Activated CD4-positive, alpha-beta memory T cell treated with anti-CD3 and anti-CD28 coated beads, Interleukin-2, amount 10 ng/mL, durations not matched to agents 7 days and 5 days (primary cell): ENCODE measurements at places on chromosomes 4 and X.

DNA sequence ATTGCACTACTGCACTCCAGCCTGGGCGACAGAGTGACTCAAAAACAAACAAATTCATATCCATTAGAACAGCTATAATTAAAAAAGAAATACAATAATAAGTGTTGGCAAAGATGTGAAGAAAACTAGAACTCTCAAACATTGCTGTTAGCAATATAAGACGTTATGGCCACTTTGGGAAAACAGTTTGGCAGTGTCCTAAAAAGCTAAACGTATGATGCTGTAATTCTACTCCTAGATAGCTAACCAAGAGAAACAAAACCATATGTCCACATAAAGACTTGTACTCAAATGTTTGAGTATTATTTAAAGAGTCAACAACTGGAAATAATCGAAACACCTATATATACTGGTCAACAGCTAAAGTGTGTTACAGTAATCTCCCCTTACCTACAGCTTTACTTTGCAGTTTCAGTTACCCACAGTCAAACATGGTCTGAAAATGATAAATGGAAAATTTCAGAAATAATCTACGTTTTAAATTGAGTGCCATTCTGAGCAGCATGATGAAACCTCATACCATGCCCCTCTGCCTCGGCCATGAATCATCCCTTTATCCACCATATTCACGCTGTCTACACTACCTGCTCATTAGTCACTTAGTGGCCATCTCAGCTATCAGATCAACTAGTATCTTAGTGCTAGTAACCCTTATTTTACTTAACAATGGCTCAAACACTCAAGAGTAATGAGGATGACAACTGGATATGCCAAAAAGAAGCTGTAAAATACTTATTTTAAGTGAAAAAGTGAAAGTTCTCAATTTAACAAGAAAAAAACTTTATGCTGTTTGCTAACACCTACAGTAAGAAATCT, 4.9 kb downstream of the ELF2 start:
- peaks cover 21% of the 10 kb centered on the region for H3K4me1 ChIP-seq
- no peak for DNase-seq
- peaks cover 10% of the 10 kb centered on the region for H3K27me3 ChIP-seq

GRCh38 chr4:80560337-80560736, 224.8 kb downstream of the CFAP299 start:
- no peaks in the 10 kb centered on the region for H3K4me1 ChIP-seq
- H3K36me3 ChIP-seq, result no peaks in the 10 kb centered on the region
- peaks cover 2% of the 10 kb centered on the region for H3K27me3 ChIP-seq
- DNase-seq, result no peak
- no peak overlapping the region for H3K27ac ChIP-seq

GRCh38 chr4:111650674-111651086, 494.6 kb upstream of the FAM241A start:
- no peaks in the 10 kb centered on the region for H3K27me3 ChIP-seq
- no peak overlapping the region for H3K27ac ChIP-seq
- no peak overlapping the region for H3K4me3 ChIP-seq

DNA sequence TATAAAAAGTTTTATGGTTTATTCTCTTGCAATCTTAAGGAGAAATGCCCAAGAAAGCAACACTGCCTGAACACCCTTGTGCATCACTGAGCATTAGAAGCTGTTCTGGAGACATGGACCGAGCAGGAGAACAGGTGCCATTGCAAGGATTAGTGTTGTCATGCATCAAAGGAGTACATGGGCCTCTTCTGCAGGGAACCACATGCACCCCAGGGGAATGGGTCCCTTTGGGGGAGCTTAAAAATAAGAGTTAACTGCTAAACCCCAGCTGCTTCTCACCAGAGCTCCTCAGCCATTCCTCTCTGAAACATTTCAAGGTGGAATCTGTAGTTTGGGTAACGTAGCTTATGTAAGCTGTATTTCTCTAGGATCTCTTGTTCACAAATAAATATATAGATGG, 353.0 kb upstream of the SLC7A11 start:
- no peak overlapping the region for H3K4me3 ChIP-seq
- no peaks in the 10 kb centered on the region for H3K27me3 ChIP-seq
- no peak overlapping the region for H3K27ac ChIP-seq
- H3K36me3 ChIP-seq, result no peaks in the 10 kb centered on the region

DNA sequence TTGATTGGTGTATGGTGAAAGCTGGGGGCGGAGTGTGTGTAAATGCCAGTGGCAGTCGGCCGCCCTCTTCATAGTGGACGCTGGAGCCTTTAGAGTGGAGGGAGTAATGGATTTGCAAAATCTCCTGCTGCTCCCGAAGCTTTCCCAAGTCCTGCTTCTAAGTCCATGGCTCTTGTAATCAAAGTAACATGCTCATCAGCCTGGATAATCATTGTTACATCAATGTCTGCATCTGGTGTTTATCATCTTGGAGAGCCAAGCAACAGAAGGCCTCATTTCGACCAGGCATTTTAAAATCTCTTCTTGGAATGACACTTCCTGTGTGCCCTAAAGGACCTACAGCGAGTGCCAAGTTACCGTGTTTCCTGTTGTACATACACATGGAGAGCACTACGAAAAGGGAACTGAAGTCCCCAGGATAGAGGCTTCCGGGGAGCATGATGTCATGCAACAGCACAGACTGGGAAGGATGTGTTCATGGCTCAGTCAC, 32.2 kb downstream of the UNC5C start:
- DNase-seq, result no peak
- H3K4me1 ChIP-seq, result no peaks in the 10 kb centered on the region
- no peak overlapping the region for H3K4me3 ChIP-seq

GRCh38 chr4:155906554-155907247, 3.2 kb downstream of the TDO2 start:
- H3K36me3 ChIP-seq, result no peaks in the 10 kb centered on the region
- H3K27me3 ChIP-seq, result no peaks in the 10 kb centered on the region
- H3K27ac ChIP-seq, result no peak overlapping the region
- no peak overlapping the region for H3K4me3 ChIP-seq

- H3K27me3 ChIP-seq, result no peaks in the 10 kb centered on the region
- H3K27ac ChIP-seq, result no peak overlapping the region
- peaks cover 5% of the 10 kb centered on the region for H3K4me1 ChIP-seq
- DNase-seq, result no peak
- H3K36me3 ChIP-seq, result peaks cover 53% of the 10 kb centered on the region
Observed at GRCh38 chr4:118760493-118760892, 75.3 kb downstream of the METTL14 start.

GRCh38 chr4:25090516-25090915, 59.8 kb upstream of the LGI2 start:
- no peak overlapping the region for H3K4me3 ChIP-seq
- H3K27me3 ChIP-seq, result peaks cover 40% of the 10 kb centered on the region
- no peak overlapping the region for H3K27ac ChIP-seq
- no peaks in the 10 kb centered on the region for H3K36me3 ChIP-seq

GRCh38 chr4:37803348-37803973, 23.0 kb upstream of the PGM2 start:
- H3K36me3 ChIP-seq, result no peaks in the 10 kb centered on the region
- no peak overlapping the region for H3K27ac ChIP-seq
- peaks cover 18% of the 10 kb centered on the region for H3K27me3 ChIP-seq
- H3K4me3 ChIP-seq, result no peak overlapping the region

DNA sequence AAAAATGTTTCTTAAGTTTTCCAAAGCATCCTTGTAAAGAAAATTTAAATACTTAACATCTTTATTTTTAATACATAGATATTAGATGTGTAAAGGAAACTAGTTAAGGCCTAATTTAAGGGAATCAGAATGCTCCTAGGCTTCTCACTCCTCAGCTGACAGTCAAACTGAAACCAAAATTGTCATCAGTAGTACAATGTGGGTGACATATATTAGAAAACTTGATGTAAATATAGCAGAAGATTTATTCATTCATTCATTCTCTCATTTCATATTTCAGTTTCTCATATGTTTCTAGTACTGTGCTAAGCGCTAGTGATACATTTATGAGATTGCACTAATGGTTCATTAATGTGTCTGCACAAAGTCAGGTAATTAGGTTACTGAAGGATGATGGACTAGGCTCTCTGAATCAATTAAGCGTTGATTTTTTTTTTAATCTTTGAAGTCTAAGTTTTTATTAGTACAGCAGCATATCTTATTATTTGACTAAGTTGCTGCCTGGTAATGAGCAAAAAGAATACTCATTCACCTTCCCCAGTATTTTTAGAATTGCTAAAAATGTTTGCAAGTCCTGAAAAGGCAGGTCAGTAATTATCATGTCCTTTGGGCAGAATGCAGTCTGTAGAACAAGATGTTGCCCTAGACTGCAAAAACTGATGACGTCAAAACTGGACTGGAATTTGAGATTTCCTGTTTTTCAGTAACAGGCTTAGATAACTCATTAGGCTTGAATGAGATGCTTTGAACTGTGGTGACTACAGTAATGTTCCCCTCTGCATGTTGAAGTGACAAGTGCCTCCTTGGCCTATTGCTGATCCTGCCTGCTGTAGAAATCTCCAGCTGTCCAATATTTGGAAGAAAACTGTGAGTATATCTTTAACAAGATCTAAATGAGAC, 128.7 kb downstream of the ARHGAP24 start:
- no peak overlapping the region for H3K27ac ChIP-seq
- H3K4me1 ChIP-seq, result no peaks in the 10 kb centered on the region
- H3K27me3 ChIP-seq, result no peaks in the 10 kb centered on the region
- no peaks in the 10 kb centered on the region for H3K36me3 ChIP-seq

DNA sequence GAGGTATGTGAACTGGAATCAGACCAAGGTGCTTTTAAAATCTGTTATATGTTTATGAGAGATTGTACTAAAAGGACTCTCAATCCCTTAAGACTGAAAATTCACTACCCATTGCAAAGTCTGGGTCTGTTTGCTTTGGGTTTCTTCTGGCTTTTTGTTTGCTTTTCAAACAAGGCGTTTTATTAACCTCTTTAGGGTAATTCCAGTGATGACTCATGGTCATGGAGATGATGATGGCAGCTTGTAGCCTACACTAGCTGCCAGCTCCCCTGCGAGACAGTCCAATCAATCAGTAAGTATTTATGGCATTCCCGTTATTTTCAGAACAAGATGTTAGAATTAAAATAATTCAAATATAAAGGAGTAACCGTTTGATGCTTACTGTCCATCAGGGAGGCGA, 643.8 kb upstream of the FTHL17 start:
- H3K27me3 ChIP-seq, result no peaks in the 10 kb centered on the region
- H3K4me1 ChIP-seq, result no peaks in the 10 kb centered on the region
- DNase-seq, result no peak
- no peaks in the 10 kb centered on the region for H3K36me3 ChIP-seq

DNA sequence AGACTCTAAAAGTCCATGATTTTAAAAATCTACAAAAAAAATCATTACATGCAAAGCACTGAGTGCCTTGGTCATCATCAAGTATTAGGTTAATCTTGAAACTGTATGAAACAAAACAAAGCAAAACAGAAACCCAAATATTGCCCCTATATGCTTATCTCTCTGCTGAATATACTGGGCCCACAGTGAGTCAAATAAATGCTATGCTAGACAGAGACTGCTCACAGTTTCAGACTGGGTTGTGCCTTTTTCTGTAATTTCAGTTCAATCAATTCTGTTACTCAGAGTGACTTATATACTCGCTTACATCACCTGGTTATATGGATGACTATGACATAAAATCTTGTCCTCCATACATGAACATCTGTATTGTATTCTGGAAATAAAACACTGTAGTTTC, 257.1 kb upstream of the ACTRT1 start:
- H3K27me3 ChIP-seq, result no peaks in the 10 kb centered on the region
- no peaks in the 10 kb centered on the region for H3K36me3 ChIP-seq
- no peak overlapping the region for H3K4me3 ChIP-seq

DNA sequence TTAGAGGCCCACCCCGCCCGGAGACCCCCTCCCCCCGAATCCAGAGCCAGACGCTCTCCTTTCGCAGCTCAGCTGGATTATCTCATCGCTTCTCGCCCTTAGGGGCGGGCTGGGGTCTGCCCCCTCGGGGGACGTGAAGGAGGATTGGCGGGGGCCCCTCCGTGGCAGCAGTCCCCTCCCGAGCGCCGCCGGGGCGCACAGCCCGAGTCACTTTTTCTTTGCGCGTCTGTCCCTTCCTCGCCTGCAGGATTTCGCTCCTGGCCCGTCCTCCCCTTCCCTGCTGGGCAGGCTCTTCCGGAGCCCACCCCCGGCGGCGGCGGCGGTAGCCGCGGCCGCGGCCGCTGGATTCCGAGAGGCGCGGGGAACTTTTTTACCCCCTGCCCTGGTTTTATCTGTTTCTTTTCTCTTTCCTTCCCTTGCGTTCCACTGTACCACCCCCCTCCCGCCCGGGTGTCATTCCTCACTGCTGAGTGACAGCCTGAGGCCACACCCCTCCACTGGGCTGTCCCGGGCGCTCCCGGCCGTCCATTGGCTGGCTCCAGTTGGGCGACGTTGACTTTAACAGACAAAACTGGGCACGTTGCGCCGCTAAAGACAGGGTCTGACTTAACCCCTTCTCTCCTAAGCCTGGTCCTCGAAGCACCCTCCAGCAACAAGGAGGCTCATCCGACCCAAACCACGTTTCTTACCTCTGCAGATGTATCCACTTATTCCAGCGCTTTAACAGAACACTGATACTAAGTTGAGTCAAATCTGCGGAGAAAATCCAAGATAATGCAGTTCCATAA, 492 bp upstream of the NKX3-2 start:
- peak overlapping the region; percentile 57 for H3K4me3 ChIP-seq
- H3K36me3 ChIP-seq, result peaks cover 16% of the 10 kb centered on the region
- H3K27ac ChIP-seq, result peak overlapping the region; percentile 6
- DNase-seq, result peak; percentile 48
- H3K27me3 ChIP-seq, result peaks cover 70% of the 10 kb centered on the region

- no peaks in the 10 kb centered on the region for H3K27me3 ChIP-seq
- H3K27ac ChIP-seq, result no peak overlapping the region
- H3K4me1 ChIP-seq, result no peaks in the 10 kb centered on the region
- no peaks in the 10 kb centered on the region for H3K36me3 ChIP-seq
- H3K4me3 ChIP-seq, result no peak overlapping the region
Observed at GRCh38 chr4:29199025-29199424, 1521.1 kb upstream of the PCDH7 start.

DNA sequence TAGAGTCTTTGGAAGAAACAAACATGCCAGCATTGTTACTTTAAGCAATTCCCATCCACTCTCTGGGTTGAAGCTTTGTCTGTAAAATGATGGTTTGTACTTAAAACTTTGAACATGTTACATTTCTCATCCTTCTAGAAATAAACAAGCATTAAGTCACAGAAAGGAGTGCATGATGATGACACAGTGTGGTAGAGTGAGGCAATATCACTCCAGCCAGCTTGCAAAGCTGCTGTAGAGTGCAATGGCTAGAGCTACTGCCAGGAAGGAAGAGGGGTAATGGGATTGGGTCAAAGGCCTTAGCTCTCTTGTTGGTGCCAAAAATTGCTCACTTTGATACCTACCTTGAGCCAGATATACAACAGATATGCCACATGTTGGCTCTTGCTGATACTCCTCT, 12.3 kb upstream of the ENOX2 start:
- H3K36me3 ChIP-seq, result no peaks in the 10 kb centered on the region
- no peak for DNase-seq
- H3K4me3 ChIP-seq, result no peak overlapping the region
- H3K27ac ChIP-seq, result no peak overlapping the region
- H3K4me1 ChIP-seq, result no peaks in the 10 kb centered on the region

DNA sequence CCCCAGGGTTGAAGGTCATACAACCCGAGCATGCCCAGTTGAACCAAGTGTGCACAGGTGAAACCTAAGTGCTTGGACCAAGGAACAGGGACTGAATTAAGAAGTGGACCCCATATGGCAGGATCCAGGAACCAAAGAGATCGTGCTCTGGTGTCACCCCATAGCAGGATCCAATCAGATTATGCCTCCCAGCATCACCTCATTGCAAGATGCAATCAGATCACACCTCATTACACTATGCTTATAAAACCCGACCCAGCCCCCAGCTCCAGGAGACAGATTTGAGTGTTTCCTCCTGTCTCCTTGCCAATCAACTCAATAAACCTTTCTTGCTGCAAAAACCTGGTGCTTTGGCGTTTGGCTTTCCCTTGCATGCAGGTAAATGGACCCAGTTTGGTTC, 37.6 kb downstream of the EFHC2 start:
- H3K4me3 ChIP-seq, result no peak overlapping the region
- H3K36me3 ChIP-seq, result no peaks in the 10 kb centered on the region
- H3K27me3 ChIP-seq, result no peaks in the 10 kb centered on the region
- H3K4me1 ChIP-seq, result no peaks in the 10 kb centered on the region
- H3K27ac ChIP-seq, result no peak overlapping the region
